ENCODE measurements at places on chromosomes 5 and 9.

DNA sequence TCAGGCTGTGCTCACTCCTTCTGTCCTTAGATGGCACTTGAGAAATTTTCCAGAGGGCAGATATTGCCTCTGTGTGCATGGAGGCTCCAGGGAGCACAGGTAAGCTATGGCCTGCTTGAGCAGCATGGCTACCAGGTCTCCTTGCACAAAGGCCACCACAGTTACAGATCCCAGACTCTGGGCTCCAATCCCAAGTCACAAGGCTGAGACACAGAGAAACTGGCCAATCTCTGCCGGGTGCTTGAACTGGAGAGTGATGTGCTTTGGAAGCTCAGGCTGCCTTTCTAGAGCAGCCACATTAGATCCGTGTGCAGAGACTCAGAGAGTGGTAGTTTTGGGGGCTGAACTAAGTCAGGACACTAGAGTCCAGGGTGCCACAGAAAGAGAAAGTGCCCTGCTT lies 145.7 kb downstream of the SEMA6A start:
- no peak for DNase-seq

DNA sequence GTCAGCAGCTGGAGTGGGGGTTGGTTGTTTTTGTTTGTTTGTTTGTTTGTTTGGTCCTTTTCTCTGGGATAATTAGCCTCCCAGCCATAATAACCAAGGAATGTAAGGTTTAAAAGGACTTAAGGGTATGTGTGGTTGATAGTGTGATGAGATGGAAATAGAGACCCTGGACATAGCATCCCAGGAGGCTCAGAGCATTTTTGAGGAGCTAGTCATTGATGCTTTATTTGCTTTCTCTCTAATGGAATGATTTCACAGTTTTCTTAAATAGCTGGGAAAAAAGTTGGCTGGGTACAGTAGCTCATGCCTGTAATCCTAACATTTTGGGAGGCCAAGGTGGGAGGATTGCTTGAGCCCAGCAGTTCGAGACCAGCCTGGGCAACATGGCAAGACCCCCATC lies 45.1 kb downstream of the TTC1 start:
- DNase-seq: no peak

- DNase-seq: peak; percentile 3
These were observed 124.7 kb downstream of the DAB2IP start for GRCh38 chr9:121776001-121776738.

- DNase-seq: no peak
These were observed 276.5 kb downstream of the NTRK2 start for GRCh38 chr9:84945878-84946538.

DNA sequence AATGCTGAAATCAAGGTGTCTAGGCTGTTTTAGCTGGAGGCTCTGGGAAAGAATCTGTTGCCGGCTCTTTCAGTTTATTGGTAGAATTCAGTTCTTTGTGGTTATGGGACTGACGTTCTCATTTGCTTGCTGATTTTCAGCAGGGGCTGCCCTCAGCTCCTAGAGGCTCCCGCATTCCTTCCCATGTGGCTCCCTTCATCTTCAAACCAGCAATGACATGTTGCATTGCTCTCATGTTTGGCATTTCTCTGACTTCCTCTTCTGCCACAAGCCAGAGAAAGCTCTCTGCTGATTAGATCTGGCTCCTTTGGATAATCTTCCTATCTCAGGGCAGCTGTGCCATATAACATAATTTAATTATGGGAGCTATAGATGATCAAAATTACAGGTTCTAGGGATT lies 360.3 kb downstream of the LRRC70 start:
- no peak for DNase-seq

DNA sequence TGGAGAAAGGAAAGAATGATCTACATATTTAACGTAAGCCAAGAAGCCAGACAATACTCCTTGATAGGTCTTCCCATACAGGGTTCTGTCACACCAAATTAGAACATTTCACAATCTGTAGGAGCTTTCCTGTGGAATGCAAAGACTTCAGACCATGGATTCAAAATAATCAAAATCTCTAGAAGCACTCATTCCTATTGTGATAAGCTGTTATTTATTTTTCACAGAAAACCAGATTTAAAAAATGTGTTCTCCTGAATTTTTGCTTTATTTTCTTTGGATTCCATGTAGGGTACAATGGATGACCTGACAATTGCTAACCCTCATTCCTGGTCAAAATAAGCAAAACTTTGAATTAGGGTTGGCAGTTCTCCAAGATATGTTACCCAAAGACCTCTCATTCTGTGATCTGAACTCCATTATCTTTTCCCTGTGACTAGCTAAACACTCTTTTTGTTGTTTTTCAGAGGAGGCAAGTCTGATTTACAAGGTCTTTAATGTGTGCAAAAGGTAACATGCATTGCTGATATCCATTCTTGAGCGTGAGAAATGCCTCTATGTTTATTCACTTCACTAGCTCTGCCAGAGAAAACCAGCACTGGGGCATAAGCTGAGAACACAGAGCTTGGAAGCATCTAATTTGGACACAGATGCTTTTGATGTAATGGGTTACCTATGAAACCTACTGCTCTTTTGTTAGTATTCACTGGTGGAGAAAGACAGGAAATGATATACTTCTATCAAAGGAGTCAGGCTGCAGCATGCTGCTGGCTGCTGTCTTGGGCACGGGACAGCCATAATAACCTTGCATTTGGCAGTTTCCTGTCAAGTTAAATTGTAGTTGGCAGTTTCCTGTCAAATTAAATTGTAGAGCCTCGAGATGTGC lies 31.4 kb downstream of the ACTBL2 start:
- no peak for DNase-seq

DNA sequence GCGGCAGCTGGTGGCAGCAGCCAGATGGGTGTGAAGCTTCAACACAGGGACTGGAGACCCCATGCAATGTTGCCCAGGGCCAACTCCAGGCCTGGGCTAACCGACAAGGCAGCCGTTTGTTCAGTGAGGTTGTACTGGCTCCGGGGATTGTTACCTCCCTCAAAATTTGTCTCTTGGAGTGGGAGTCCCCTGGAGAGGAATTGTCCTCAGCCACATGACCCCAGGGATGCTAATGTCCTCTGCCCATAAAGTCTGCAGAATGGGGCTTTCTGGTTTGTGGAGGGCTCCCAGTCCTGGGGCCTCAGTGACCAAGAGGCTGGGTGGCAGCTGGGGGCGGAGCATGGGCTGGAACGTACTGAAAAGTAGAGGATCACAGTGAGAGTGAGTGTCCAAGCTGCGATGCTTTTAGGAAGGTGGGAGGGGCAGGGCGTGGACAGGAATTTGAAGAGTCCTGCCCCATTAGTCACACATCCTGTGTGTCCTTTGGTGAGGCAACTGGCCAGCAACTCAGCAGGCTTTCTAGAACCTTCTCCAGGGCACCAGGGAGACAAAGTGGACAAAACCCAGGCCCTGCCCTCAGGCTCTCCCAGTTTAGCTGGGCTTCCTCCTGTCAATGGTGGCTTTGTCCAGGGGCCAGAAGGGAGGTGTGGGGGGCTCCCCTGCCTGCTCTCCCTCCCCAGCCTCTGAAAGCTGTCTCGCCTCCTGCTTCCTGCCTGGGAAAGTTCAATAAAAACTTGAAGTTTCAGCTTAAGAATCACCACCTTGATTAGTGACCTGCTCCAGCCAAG lies 114.0 kb downstream of the NSG2 start:
- no peak for DNase-seq

DNA sequence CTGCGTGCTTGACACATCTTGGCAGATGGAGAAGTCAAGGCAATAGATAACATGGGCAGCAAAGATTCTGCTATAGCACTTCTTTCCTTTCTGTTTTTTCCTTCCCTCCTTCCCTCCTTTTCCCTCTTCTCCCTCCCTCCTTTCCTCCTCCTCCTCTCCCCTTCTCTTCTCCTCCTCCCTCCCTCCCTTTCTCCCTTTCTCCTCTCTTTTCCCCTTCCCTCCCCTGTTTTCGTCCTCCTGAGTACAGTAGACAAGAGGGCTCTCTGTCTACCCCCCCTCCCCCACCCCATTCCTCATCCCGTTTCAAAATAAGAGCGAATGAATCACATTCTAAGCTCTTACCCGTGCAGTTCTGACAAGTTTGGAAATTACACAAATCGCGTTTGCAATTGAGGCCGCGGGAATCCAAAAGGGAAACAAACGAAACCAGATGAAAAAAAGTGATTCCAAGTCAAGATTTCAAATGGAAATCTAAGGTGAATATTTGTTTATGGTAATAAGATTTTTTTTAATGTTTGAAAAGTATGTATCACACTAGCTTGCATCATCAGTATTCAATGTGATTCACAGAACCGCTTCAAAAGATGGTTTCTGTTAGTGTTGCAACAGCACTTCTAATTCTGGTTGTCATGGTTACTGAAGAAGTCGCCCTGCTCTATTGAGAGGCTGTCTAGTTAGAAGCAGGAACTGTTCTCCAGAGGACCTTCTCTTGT lies 1.3 kb downstream of the NIM1K start:
- DNase-seq: peak; percentile 13

DNA sequence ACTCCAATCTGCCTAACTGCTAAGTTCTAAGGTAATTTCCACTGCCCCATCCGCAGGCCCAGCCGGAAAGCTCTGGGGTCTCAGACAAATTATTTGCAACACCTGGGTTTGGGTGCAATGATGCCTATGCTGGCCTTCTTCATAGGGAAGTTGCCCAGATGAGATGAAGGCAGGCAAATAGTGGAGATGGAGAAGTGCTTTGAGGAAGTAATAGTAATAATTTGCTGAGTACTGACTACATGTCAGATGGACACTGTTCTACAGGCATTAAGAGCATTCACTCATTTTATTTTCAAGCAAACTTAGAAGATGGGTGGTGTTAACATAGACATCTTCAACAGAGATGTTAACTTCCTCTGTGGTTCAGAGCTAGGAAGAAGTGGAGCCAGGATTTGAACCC lies 3.8 kb downstream of the PCDH12 start:
- DNase-seq: no peak

DNA sequence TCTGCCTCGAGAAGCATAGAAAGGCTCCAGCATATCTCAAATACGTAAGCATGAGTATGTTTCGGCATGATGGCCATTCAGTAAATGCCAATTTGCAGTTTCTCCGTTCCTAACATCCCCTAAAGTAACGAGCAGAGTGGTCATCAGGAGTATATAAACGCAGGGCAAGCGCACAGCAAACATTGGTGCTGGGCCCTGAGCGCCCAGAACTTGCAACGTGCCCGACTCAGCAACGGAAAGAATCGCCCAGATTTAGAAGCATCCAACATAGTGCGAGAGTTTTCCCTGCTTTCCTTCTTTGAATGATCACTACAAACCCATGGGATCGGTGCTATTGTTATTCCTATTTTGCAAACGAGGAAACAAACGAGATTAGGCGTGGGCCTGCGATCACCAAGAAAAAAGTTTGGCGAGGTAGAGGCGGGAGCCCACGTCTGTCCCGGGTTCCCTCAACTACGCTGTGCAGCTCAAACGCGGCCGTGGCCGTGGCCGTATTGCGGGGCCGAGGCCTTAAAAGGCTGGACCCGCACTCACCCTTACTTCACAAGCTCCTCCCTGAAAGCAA lies 505 bp downstream of the RPS14 start:
- DNase-seq: no peak

- DNase-seq: no peak
These were observed 15.9 kb downstream of the LOX start for GRCh38 chr5:122062205-122062604.

DNA sequence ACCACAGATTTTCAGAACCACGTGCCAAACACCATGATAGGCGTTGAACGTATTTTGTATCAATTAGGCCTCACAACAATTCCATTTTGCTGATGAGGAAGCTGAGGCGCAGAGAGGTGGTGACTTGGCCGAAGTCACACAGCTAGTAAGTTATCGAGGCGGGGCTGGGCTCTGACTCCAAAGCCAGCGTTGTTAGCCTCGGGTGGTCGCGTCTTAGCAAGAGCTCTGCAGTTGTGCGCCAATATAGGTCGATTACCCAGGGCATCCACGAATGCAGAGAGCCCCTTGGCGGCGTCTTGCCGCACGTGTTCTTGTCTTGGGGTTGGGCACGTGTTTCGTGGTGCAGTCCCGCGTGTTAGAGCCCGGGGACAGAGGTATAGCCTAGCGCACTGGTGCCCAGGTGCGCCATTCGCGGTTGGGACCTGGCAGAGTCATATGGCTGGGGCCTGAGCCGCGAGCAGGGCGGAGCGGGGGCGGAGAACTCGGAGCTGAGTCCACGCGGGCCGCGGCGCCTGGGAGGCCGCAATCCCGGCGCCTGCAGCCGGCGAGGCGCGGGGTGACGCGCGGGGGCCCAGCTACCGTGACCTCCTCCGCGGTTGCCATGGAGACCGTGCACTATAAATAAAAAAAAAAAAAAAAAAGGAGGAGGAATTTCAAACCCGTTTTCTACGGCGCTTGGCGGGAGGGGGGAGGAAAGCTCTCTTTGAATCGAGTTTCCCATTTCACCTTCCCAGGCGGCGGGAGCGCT lies 62.3 kb downstream of the CXXC5 start:
- DNase-seq: peak; percentile 37

GRCh38 chr5:68290260-68290674 lies 74.7 kb downstream of the PIK3R1 start:
- no peak for DNase-seq

- no peak for DNase-seq
These were observed 13.8 kb upstream of the COL15A1 start for GRCh38 chr9:98929895-98930341.

DNA sequence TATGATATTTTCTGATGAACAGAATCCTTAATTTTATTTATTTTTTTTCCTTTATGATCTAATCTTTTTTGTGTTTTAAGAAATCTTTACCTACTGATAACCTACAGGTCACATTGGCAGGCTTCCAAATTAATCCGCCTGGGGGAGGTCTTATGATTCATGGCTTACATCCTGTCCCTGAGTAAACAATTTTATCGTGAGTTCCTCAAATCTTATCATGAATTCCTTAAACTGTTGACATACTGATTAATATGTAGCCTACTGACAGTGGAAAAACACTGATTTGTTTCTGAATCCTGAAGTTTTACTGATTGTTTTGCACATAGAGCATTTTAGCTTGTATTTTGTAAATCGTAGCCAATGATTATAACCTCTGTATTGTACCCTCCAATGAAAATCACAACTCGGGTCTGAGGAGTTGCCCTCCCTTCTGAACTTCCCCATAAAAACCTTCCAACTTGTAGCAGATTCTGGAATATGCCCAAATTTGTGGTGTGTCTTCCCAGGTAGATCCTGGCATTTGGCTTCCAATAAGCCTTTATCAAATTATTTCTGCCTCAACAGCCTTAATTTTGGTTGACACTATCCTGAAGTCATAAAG lies 105.6 kb downstream of the VCAN start:
- no peak for DNase-seq

GRCh38 chr9:22457448-22457847 lies 10.8 kb downstream of the DMRTA1 start:
- no peak for DNase-seq

DNA sequence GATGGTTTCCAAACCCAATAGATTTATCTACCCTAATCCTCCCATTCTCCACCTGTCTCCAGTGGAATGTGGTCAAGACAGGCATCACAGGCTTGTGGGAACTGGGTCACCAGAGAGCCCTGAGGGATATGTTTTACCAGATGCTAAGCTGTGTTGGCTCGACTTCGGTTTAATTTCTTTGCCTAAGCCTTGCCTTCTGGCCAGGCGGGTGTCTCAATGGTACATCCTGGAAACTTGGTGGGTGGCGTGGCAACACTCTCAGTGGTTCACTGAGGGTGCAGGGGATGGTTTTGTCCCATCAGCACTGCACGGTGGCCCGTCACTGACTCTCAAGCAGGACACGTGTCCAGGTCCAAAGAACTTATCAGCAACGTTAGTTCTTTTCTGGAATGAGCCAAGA lies 192.2 kb downstream of the TENT4A start:
- DNase-seq: no peak

- no peak for DNase-seq
These were observed 94.4 kb downstream of the TRIO start for GRCh38 chr5:14237317-14238086.

Measured in activated T-cell treated with anti-CD3 and anti-CD28 coated beads, Interleukin-2, amount 50 U/mL, for 4 hours (primary cell).